DMS53 (cell line): ENCODE measurements at places on chromosomes 12 and 14.
A peak's percentile ranks its signal among the peaks of the same experiment; 100 is the strongest.

DNA sequence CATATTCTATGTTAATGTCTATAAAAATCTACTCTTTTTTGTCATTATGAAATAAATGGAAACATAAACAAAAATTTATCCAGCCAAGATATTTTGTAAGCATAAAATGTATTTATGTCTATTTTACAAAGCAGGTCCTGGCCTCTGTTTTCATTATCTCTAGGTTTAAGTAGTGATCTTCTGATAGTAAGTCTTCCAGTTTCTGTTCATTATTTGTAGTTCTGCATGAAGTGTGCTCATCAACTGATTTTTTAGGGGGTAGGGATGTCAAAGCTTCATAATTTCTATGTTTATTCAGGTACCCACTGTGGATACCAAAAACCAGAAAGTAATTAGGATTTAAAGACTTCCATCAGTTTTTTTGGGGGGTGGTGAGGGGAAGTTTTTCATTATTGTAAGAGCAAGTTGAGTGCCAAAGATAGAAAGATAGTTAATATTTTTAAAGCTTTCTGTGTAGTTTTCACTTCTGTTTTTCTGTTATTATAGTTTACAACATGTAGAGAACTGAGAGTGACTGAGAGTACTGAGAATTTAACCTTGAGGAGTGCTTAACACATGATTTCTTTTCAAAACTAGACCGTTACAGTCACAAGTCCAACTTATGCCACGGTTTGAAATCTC is 30.6 kb upstream of the LMO3 start:
- DNase-seq, result no peak

DNA sequence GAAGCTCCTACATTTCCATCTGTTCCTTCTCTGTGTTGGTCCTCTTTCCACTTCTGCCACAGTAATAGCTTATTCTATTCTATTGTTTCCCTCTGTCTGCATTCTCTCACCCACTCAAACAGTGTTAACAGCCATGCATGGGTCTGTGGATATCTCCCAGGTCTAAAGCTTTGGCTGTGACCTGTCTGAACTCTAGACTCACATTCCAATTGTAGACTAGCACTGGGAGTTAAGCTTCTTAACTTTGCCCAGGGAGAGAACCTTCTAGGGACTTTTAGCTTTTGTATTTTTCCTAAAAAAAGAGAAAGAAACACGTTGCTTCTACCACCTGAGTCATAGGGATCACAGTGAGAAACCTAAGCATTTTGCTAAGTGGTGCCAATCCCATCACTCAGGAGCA is 36.7 kb downstream of the PTPRR start:
- DNase-seq, result no peak

DNA sequence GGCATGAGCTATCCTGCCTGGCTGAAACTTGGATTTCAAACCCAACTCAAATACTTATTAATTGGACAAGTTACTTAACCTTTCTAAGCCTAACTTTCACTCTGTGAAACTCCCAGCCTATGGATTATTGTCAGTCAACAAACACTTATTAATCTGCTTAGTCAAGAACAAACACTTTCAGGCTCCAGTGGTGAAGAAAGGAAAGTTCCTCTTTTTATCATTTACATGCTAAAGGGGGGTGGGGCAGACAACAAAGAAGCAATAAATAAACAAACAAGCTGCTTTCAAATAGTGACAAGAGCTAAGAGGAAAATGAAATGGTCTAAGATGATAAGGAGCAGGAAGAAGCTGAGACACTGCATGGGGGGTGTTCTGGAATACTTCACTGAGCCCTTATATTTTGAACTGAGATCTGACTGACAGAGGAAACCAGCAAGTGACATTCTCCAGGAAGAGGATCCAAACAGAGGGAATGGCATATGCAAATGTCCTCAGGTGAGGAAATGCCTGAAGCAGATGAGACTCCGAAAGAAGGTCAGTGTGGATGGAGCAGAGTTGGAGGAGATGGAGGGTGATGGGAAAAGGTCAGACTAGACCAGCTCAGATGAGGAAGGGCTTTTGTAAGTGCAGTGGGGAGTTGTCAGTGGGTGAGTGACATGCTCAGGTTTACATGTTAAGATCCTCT is 259.6 kb downstream of the ITPR2 start:
- no peak for DNase-seq

GRCh38 chr12:49598527-49598926 is 6.9 kb downstream of the FAM186B start:
- no peak for DNase-seq

- peak; percentile 95 for DNase-seq
These were observed 25.7 kb downstream of the KLRK1 start for GRCh38 chr12:10363914-10364814.

DNA sequence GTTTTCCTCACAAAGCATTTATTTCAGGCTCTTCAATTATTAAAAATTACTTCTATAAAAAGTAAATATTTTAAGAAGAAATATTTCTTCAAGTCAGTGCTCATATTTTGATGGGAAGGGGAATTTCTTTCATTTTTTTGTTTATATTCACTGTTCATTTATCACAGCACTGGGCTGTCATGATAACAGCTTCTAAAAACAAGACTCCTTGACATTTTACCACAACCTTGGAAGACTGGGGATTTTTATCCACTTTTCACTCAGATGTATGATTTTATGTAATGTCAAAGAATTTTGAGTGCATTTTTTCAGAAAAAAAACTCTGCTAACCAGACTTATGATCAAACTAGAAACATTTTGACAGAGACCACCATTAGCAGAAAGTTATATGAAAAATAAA is 149.7 kb downstream of the PHLDA1 start:
- no peak for DNase-seq

GRCh38 chr12:55822228-55822627 is 4.4 kb downstream of the ORMDL2 start:
- DNase-seq, result peak; percentile 31

DNA sequence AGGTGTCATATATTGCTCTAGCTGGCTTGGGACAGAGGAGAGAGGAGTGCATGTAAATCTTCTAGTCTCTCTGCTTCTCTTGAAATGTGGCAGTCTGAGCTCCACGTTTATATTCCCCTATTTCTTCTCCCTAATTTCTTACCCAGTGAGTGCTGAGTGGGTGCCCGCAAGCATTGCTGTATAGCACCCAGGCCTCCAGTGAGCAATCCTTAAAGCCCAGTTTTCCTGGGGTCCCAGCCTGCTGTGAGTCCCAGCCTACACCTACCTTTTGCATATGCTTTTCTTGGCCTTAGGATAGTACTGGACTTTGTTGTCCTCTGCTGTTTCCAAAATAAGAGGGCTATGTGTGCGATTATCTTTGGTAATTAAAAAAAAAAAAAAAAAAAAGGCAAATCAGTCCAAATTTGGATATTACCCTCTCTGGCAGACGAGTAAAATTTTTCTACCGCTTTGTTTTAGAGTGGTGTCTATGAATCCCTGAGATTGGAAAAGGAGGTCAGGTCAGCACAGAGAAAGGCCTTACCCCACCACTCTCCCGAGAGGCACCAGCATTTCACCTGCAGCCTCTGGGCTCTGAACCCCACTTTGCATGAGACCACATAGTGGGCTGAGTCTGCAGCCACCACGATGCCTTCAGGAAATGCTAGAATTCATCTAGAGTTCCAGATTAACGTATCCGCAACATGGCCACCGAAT is 1.1 kb downstream of the MGST1 start:
- DNase-seq, result peak; percentile 50

DNA sequence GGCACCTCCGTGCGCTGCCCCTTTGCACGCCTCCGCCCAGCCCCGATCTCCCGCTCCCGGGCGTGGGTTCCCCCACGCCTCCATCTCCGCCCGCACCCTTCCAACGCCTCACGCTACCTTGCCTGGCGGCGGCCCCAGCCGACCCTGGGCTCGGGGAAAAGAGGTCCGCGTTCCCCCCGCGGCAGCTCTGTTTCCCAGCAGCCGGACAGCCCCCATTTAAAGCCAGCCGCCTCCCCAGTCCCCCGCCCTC is at the start of gene PRIMA1:
PRIMA1 (minus strand) TSS at position 193 of the 250 bp plus-strand sequence. CDS start 767 bp downstream, outside the sequence.
- DNase-seq, result no peak

DNA sequence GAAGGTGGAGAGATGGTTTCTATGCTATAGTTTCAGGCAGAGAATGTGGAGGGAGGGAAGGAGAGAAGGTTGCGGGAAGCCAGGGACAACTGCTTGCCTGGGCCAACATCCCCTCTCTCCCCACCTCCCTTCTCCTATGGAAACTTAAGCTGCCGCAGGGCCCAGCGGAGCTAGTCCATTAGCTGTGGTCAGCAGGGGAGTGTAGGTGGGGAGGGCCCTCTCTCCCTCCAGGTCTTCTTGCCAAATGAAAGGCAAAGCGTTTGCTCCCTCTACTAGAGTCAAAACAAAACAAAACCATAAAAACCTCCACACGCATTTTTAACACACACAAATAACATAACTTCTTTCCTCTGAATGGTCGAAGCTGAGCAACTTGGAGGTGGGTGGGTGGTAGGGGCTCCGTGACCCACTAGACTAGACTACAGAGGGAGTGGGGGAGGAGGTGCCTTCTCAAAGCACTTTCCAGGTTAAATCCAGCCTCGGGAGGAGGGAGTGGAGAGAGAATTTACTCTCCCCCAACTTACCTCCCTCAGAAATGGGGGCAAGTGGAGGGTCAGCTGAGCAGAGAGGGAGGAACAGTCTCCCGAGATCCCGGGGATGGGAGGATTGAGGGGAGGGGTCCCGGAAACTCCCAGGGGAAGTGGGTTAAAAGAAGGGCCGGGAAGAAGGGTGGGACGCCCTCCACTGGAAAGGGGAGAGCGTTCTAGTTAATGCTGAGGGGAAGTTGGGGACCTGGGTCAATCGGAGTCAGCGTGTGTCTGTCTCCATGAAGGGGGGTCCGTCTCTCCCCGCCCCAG is 4.6 kb upstream of the CACNB3 start:
- DNase-seq, result no peak

GRCh38 chr12:104402630-104403029 is 54.1 kb upstream of the CHST11 start:
- no peak for DNase-seq

DNA sequence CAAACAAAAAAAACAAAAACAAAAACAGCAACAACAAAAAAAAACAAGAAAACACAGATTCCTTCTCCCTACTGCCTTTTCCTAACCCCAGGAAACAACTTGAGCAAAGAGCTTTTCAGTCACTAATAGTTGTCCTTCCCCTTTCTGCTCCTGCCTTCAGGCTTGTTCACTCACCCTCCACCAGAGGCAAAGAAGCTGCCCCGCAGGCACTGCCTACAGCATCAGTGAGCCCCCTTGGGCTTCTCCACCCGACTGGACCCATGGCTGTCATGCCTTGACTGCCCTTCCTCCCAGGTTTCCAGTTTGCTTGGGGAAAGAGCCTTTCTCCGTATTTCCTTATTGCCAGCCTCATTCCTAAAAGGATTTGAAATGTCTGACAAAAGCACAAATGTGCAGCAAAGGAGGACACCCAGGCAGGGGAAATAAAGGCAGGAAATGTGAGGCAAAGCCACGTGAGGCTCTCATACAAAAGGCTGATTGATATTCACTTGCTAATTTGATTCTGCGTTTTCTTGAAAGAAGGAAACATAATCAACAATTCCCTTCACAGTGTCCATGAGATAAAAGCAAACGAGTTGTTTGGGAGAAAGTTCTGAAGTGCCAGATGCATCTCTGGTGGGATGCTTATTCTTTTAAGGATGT is 85.7 kb downstream of the GPATCH2L start:
- DNase-seq, result no peak

DNA sequence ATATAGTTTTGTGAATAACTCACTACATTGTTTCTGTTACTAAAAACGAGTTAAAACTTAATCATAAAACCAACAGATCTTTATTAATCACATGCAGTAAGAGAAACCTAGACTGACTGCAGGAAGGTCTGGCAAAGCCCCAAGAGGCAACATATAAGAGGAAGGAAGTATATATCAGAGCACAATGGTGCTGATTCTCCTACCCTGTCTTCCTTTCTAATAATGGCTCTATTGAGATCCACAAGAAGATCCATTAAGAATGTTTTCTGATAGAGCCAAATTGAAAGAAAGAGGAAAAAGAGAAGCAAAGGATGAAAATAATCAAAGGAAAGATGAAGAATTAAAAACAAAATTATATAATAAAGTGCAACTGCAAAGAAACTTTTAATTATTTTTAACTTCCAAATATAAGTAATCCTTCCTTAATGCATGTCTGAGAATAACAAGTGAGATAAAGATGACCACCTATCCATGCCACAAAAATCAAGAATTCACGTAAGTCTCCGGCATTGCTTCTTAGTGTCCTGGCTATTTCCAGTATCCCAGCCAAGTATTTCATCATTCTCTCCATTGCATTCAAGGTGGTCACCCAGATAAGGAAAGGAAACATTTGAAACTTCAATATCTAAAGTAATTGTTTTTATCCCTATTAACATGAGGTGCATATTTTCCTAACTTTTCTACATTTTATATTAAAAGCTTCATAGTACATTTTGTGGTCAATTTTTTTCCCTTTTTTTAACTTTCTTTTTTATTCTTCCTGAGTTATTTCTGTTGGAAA is 62.2 kb downstream of the SOX5 start:
- DNase-seq, result peak; percentile 58

GRCh38 chr14:55324812-55325211 is 53.6 kb downstream of the FBXO34 start:
- no peak for DNase-seq
